ENCODE measurements at places on chromosomes 4 and X. TPM values are rescaled to one million over a fixed set of nuclear protein-coding genes. Genes with fewer than 3 reads are reported as not detected.
A peak's percentile ranks its signal among the peaks of the same experiment; 100 is the strongest.

The BLOC1S4 gene
- 27.3 TPM for total RNA-seq

The EVC2 gene
- 8.0 TPM for total RNA-seq

The MAGEH1 gene
- total RNA-seq, result 37.2 TPM

- H3K36me3 ChIP-seq, result no peaks in the 10 kb centered on the region
- peak overlapping the region; percentile 46 for H3K4me3 ChIP-seq
- no peaks in the 10 kb centered on the region for H3K27me3 ChIP-seq
- peak overlapping the region; percentile 25 for H3K27ac ChIP-seq
- DNase-seq, result peak; percentile 81
- peaks cover 13% of the 10 kb centered on the region for H3K4me1 ChIP-seq
These were observed 172.7 kb upstream of the GIMD1 start for GRCh38 chr4:106541253-106541652.

DNA sequence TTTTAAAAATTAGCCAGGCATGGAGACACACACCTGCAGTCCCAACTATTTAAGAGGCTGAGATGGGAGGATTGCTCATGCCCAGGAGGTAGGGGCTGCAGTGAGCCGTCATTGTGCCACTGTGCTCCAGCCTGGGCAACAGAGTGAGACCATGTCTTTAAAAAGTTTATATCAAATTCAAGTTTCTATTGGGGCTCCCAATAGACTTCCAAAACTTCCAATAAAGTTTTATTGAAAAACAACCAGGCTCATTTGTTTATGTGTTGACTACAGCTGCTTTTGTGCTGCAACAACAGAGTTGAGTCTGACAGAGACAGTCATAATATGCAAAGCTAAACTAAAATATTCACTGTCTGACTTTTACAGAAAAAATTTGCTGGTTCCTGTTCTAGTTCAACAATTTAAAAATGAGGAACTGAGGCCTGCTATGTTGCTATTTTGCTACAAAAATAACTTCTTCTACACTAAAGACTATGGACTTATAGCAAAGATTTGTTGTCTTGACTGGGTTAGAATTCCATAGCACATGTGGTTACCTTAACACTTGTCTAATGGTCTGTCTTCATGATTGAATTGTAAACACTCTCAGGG lies 63.3 kb upstream of the RELL1 start:
- DNase-seq, result no peak
- no peak overlapping the region for H3K27ac ChIP-seq
- no peaks in the 10 kb centered on the region for H3K4me1 ChIP-seq
- peaks cover 5% of the 10 kb centered on the region for H3K27me3 ChIP-seq
- H3K4me3 ChIP-seq, result no peak overlapping the region

DNA sequence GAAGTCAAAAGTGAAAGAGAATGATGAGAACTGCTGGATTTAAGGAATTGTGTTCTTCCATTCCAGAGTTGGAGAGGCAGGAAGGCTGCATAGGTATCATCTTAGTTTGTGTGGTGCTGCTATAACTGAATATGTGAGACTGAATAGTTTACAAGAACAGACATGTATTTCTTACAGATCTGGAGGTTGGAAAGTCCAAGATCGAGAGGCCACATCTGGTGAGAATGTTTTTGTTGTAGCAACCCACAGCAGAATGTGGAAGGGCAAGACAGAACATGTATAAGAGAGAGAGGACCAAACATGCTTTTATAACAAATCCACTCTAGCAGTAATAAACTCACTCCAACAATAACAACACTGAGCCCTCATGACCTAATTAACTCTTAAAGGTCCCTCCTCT lies 408.6 kb downstream of the FAM47B start:
- no peaks in the 10 kb centered on the region for H3K4me1 ChIP-seq
- no peak overlapping the region for H3K27ac ChIP-seq
- no peak for DNase-seq
- no peak overlapping the region for H3K4me3 ChIP-seq

DNA sequence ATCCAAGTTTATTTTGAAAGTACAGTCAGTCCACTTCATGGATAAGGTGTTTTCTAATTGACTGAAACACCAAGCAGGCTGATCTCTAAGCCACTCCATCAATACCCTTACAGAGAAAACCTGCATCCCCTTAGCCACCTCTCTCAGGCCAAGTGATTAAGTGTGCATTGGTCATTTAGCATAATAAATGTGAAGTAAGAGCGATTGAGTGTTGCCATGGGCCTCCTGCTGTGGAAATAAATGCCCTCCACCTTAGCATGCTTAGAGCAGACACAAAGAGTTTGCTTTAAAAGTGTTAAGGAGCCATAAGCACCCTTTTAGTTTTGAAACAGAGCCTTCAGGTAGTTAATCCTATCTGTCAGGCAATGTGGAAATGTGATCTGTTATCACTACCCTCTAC lies 386.5 kb downstream of the GPAT3 start:
- H3K4me3 ChIP-seq, result no peak overlapping the region
- H3K27me3 ChIP-seq, result no peaks in the 10 kb centered on the region
- DNase-seq, result no peak
- no peaks in the 10 kb centered on the region for H3K4me1 ChIP-seq

DNA sequence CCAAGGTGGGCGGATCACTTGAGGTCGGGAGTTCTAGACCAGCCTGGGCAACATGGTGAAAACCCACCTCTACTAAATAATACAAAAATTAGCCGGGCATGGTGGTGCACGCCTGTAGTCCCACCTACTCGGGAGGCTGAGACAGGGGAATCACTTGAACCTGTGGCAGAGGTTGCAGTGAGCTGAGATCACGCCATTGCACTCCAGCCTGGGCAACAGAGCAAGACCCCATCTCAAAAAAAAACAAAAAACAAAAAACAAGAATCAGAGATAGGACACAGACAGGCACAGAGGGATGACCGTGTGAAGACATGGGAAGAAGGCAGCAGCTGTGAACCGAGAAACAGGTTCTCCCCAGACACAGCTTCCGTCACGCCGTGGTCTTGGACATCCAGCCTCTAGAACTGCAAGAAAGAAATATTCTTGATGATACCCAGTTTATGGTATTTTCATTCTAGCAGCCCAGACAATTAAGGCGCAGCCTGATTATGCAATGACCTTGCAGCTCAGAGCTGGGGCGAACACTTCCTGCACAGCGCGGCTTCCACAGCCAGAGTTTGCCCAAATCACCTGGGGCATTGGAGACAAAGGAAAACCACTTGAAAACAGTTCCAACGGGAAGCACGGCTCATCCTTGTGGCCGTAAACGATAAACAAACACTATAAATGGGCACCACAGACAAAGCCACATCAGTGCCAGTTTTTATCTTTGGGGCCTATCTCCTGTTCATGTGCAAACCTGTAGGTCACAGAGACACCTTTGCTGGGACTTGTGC lies 4.2 kb upstream of the ARSD start:
- no peaks in the 10 kb centered on the region for H3K36me3 ChIP-seq
- no peaks in the 10 kb centered on the region for H3K27me3 ChIP-seq
- no peak overlapping the region for H3K27ac ChIP-seq
- no peak overlapping the region for H3K4me3 ChIP-seq
- no peaks in the 10 kb centered on the region for H3K4me1 ChIP-seq

GRCh38 chr4:44448521-44449461 lies at the start of gene KCTD8:
Gene KCTD8, minus strand, starts transcription at chr4:44448809.
- H3K36me3 ChIP-seq, result no peaks in the 10 kb centered on the region
- peaks cover 43% of the 10 kb centered on the region for H3K27me3 ChIP-seq
- H3K27ac ChIP-seq, result no peak within 1 kb of the TSS
- H3K4me1 ChIP-seq, result 0 out of 2 replicates have a peak, but pooled peaks cover 4% of the 10 kb centered on the region

DNA sequence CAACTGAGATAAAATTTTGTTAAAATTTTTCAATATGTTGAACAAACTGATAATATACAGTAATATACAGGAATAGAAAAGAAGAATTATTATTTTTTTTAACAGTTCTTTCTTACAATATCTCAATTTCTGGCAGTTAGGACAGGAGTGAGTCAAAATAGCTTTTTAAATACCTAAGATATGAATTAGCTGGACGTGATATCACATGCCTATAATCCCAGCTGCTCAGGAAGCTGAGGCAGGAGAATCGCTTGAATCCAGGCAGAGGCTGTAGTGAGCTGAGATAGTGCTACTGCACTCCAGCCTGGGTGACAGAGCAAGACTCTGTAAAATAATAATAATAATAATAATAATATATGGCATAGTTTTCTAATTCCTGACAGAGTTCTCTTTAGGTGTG lies 1039.3 kb downstream of the STPG2 start:
- H3K4me3 ChIP-seq, result no peak overlapping the region
- DNase-seq, result no peak
- no peaks in the 10 kb centered on the region for H3K4me1 ChIP-seq
- no peak overlapping the region for H3K27ac ChIP-seq

- H3K4me1 ChIP-seq, result no peaks in the 10 kb centered on the region
- no peaks in the 10 kb centered on the region for H3K36me3 ChIP-seq
- DNase-seq, result no peak
- no peak overlapping the region for H3K4me3 ChIP-seq
- no peaks in the 10 kb centered on the region for H3K27me3 ChIP-seq
These were observed 32.0 kb upstream of the MAN2B2 start for GRCh38 chr4:6542951-6543350.
